ENCODE measurements at places on chromosomes 11 and 22.
A peak's percentile ranks its signal among the peaks of the same experiment; 100 is the strongest.

- no peak for DNase-seq
These were observed 13.0 kb upstream of the UBASH3B start for GRCh38 chr11:122642472-122642922.

DNA sequence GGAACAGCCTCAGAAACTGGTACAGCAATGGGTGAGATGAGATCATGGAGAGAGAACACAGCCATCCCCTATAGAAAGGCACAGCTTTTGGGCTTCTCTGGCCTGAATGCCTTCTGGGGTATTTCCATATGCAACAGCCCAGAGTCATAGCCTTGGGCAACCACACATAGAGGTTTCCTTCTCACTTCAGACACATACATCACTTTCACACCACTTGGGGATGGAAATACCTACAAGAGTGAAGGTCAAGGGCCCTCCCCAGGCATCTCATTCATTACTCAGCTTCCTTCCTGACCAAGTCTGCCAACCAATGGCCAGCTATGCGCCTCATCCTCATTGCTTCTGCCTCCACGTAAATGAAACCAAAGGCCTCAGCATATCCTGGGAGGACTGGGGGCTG is 17.7 kb upstream of the OLFML1 start:
- no peak for DNase-seq

DNA sequence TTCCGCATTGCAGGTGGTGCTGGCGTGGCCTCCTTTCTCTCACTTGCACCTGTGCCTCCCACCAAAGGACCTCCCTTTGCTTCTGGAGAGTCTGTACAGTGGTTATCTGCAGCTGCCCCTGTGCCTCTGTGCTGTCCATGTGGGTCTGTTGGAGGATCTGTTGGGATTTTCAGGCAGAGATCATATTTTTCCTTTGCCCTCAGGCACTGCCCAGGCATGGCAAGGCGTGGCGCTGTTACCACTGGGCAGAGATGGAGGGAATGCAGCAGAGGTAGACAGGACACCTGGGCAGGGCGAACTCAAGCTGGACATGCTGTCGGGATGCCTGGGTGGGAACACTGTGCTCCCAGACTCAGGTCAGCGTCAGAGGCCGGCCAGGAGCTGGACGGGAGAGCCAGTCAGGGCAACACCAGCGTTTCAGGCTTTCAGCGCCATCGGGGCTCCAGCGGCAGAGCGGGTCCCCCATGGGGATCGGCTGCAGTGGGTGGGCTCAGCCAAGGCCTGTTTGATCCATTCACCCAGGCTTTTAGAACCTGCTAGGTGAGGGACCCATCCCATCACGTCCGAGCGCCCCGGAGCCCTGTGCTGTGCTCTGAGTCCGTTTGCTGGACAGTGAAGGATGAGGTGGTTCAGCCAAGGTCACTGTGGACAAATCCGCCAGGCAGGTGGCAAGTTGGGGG is 718.9 kb downstream of the BRD1 start:
- no peak for DNase-seq

- no peak for DNase-seq
These were observed 65.4 kb downstream of the MICAL2 start for GRCh38 chr11:12175694-12176241.

DNA sequence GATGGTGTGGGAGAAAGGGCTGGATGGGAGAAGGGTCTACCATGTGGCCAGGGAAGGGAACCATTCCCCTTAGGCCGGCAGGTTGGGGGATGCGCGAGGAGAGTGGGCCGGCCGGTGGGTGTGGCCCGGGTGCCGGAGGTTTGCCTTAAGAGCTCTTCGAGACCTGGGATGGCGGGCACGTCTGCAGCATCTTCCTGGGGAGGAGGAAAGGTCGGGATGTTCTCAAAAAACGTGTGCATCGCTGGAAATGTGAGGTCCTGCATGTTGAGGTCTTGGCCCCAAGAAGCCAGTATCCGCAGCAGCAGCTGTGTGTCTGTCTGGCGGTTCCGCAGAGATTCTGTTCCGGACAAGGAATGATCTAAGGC is 1.4 kb downstream of the NAV2 start:
- DNase-seq = no peak

- no peak for DNase-seq
These were observed 133.0 kb downstream of the PLEKHA7 start for GRCh38 chr11:16881074-16881709.

DNA sequence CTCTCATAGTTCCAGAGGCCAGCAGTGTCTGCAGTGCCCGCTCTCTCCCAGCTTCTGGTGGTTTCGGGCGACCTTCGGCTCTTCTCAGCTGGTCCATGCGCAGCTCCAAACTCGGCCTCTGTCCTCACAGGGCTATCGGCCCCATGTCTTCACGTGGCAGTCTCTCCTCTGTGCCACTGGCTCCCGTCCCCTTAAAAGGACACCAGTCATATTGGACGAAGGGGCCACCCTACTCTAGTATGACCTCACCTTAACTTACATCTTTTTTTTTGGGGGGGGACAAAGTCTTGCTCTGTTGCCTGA is 13.8 kb downstream of the LTO1 start:
- no peak for DNase-seq

GRCh38 chr11:66421492-66422205 is 814 bp downstream of the NPAS4 start:
- DNase-seq = no peak

DNA sequence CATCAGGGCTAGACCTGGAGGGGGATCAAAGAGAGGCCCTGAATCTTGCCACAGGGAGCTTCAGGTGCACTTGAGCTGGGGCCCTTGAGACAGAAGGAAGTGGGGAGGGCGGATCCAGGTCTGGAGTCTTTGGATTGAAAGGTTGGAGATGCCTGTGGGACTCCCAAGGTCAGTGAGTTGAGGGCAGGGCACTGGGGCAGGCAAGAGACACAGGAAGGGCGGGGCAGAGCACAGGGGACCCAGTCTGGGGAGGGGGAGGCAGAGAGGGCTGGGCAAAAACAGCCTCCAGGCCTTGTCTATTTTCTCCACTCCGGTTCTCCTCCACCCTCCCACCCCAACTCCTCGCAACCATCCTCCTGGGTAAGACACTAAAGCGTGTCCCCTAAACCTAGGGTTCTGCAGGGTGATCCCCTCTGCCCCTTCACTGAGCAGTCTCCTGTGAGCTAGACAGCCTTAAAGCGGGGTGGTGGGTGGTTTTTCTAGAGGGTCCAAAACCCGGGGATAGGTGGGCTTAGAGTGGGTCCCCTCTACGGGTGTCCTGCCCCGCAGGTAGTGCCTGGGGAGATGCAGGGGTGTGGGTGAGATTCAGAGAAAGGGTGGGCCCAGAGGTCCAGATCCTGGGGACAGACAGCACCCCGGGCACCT is 38.6 kb upstream of the CELSR1 start:
- DNase-seq = no peak

DNA sequence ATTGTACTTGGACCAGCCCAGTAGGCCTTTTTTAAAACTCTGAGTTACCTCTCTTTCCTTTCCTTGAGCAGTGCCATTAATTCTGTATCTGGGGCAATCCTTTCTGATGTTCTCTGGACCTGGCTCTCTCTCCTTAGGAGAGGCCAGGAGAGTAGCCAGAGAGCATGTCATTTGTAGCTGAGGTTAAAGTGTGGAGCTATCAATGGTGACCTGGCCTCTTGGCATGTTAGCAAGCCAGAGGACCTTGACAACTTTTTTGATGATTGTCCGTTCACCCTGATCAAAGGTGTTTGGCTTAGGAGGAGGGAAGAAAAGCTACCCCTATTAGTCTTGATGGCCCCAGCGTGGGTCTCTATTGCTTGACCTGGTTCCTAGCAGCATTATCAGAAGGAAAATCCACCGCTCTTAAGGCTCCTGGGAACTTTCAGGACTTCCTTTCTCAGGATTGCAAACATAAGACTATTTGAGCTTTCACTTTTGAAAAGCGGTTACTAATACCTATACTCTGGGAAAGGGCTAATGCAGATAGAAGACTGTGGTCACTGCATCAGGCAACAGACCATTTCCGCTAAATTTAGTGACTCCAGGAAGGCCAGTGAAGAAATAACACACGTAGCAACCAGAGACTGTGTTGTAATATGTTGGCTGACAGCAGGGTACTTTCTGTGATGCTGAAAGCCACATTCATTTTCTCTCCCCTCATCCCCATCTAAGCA is 18.2 kb downstream of the LIMK2 start:
- no peak for DNase-seq

DNA sequence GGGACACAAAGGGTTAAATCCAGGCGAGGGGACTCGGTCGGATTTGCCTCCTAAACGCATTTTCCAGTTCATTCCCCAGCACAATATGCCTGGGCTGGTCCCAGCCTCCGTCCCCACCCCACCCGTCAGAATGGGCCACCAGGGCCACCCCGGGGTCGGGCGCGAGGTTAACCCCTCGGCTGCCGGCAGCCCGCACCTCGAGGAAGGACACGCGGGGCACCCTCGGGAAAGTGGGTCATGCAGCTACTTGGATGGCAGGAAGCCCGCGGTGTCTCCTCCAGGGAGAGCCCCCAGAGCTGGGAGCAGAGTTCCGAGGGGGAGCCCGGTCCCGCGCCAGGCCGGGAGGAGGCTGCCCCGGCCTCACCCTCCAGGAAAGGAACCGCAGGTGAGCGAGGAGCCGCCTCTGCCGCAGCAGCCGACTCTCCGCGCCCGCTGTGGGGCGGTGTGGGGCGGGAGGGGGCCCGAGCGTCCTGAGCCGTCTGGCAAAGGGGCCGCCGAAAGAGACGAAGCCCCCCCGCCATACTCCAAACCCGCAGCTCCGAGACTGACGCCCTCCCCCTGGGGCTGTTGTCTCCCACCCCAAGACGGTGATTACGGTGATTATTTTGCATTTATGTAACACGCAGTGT is 1.4 kb downstream of the NECTIN1 start:
- no peak for DNase-seq

DNA sequence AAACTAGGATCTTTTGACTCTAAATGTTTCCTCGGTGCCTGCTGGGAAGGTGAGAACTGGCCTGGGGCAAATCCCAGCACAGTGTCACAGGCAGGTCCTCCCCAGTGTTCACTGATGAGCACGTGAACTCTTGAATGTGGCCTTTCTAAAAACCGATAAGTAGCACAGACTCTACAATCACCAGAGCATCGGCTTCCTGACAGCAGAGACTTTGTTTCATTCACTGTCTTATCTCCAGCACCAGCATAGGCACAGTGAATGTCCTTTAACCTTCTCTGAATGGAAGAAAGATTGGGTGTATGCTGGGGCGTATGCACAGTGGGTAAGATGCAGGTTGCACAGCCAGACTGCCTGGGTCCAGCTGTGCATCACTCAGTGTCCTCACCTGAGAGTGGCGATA is 59.3 kb upstream of the EIF3D start:
- no peak for DNase-seq

- no peak for DNase-seq
These were observed at the start of gene CELSR1 for GRCh38 chr22:46537225-46537945. Gene CELSR1, minus strand, starts transcription at chr22:46537620. Its CDS starts 450 bp downstream, at chr22:46537170.

DNA sequence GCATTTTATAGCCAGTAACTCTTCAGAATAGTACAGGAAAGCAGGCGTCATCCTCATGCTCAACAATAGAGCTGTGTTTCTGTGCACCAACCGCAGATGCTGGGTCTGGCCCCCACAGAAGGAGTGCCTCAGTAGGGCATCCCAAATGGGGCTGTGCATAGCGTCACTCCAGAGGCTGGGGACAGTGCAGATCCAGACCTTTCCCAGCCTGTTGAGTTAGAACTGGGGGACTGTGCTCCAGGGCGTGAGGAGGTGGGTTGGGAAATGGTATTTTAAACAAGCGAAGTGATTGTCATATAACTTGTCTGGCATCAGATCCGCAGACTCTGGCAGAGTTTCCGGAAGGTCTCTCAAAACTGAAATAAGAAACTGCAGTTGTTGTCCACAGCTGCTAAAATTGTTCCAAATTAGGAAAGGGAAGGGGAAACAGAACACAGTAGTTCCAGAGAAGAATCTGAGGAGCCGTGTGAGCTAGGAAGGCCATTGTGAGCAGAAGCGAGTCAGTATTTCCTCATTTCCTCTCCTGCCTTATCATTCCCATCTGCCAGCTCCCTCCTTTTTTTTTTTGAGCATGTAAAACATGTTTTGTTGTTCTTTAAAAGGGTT is 52.2 kb downstream of the JAM3 start:
- DNase-seq = no peak

GRCh38 chr11:77381729-77382665 is 80.5 kb upstream of the GDPD4 start:
- DNase-seq = no peak

DNA sequence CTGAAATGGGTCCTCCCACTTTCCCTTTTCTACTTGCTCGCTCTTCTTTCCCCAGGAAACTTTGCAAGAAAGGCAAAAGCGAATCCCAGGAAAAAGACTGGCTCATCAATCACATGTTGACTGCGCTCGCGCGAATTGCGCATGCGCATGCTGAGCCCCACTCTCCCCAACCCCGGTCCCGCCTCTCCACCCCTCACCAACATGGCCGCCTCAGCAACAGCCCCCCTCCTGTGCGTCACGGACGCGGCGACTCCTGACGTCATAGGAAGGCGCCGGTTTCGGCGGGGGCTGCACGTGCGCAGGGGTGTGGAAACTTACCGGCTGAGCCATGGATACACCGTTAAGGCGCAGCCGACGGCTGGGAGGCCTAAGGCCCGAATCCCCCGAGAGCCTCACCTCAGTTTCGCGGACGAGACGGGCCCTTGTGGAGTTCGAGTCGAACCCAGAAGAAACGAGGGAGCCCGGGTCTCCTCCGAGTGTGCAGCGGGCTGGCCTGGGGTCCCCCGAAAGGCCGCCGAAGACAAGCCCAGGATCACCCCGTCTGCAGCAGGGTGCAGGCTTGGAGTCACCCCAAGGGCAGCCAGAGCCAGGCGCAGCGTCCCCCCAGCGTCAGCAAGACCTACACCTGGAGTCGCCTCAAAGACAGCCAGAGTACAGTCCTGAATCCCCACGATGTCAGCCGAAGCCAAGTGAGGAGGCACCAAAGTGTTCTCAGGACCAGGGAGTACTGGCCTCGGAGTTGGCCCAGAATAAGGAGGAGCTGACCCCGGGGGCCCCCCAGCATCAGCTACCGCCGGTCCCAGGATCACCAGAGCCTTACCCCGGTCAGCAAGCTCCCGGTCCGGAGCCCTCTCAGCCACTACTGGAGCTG is at the start of gene CCDC86:
Gene CCDC86, plus strand, starts transcription at position 317 of the 871 bp plus-strand sequence. Its CDS starts 12 bp downstream, at position 329.
- peak; percentile 71 for DNase-seq

DNA sequence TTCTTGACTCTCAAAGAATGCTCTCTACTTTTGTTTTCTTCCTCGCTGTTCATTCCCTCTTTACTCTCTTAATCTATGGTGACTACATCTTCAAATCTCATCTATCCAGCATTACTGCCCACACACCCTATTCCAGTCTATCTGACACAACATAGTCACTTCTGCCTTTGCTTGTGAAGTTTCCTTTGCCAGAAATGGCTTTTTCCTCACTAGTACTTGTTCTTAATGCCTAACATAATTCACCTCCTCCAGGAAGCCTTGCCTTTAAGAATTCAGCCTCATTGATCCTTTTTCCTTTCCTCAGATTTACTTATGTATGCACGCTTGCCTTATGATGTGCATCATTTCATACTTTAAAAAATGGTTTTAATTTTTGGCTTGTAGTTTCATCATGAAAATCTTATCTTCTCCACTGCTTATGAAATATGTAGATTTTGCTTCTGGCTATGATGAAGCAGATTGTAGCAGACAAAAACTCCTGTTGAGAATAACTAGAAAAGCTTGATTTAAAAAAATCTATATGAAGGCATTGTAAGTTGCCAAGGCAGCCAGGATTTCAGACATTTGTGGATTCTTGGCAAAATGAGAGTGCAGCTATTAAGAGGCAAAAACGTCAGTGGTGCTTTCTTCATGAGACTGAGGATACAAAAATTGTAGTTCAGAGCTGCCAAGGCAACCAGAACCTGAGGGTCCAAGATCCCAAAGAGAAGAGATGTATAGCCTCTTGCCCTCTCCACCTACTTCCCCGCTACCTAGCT is 31.8 kb downstream of the RNF169 start:
- DNase-seq = no peak
